ENCODE measurements at places on chromosomes 12 and 14. TPM values are rescaled to one million over a fixed set of nuclear protein-coding genes. Genes with fewer than 3 reads are reported as not detected.

Gene MIP
- total RNA-seq: not detected

Gene SERPINA9
- total RNA-seq: not detected

Gene CLEC4A
- under 0.01 TPM for total RNA-seq

Gene C14orf39
- not detected for total RNA-seq

Gene RNASE7
- not detected for total RNA-seq

Gene ATG14
- 11.1 TPM for total RNA-seq

Gene KRT2
- not detected for total RNA-seq

Gene CYP27B1
- 3.9 TPM for total RNA-seq

Gene TAS2R13
- 1.5 TPM for total RNA-seq

Gene NTF3
- total RNA-seq: not detected

Gene MMP17
- total RNA-seq: 2.0 TPM

Gene HOXC12
- not detected for total RNA-seq

Gene KRT6C
- total RNA-seq: 6.3 TPM

Gene TSPAN9
- 8.6 TPM for total RNA-seq

Gene RND1
- total RNA-seq: not detected

Gene CACNA1C
- total RNA-seq: 2.2 TPM

Gene TMEM132D
- not detected for total RNA-seq

Gene KCNC2
- not detected for total RNA-seq

Gene CCDC177
- total RNA-seq: not detected

Gene SMOC1
- total RNA-seq: not detected

Gene LRFN5
- 0.87 TPM for total RNA-seq

Gene CD163L1
- not detected for total RNA-seq

All from placental epithelial cell (primary cell).